ENCODE measurements at places on chromosomes 1 and 21. TPM values are rescaled to one million over a fixed set of nuclear protein-coding genes. Genes with fewer than 3 reads are reported as not detected.

DNA sequence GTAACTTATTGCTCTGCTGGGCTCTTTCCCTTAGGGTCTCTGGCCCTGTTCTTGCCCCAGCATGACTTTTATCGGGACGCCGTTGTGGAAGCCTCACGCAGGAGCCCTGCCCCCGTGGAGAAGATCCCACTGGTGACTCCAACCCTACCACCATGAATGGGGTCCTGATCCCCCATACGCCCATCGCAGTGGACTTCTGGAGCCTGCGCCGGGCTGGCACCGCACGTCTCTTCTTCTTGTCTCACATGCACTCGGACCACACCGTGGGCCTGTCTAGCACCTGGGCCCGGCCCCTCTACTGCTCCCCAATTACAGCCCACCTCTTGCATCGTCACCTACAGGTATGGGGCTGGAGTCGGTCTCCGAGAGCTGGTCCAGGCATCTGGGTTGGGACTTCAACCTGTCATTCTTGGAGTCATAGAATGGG lies 322 bp downstream of the DCLRE1B start:
- no peak for DNase-seq

RIPK4 gene
- 2.2 TPM for total RNA-seq

DNA sequence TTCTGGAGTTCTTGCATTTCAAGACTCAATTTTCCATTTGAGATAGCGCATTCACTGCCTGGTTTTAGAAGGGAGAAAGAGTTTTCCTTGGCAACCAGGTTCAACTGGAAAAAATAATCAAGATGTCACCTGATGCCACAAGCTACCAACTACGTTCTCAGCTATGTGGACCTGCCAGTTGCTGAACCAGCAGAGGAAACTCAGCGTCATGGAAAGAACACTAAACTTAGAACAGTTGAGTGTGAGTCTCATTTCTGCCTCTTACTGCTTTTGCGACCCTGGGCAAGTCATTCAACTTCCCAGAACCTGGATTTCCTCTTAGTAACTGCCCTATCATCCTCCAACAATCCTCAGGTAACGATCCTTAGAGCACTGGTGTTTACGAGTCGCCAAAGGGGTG lies 373.0 kb upstream of the ESRRG start:
- no peak for DNase-seq

PRRX1 gene
- 307 TPM for total RNA-seq

BSND gene
- not detected for total RNA-seq

GRCh38 chr1:10108948-10109708 lies 76.4 kb downstream of the UBE4B start:
- no peak for DNase-seq

GRCh38 chr1:18481921-18482701 lies 1.4 kb downstream of the KLHDC7A start:
- DNase-seq, result no peak

- DNase-seq, result no peak
These were observed 213.4 kb downstream of the USP25 start for GRCh38 chr21:15943009-15943666.

DNA sequence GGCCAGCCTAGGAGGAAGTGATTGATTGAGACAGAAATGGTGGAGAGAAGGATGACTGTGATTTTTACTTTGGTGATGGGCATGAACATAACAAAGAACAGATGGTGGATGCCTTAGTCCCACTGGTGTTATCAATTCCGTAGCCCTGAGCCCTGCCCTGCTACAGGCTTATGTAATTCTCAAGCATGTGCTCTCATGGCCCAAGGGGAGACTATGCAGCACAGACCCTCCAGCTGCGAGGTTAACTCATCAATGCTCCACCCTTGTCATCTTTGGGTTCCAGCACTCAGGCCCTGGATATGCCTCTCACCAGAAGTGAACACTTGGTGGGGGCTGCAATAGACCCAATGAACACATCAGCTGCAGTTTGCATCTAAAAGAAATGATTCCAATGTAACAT lies 62.7 kb upstream of the LRRC8D start:
- no peak for DNase-seq

C8A gene
- not detected for total RNA-seq

C1orf146 gene
- total RNA-seq, result not detected

DNA sequence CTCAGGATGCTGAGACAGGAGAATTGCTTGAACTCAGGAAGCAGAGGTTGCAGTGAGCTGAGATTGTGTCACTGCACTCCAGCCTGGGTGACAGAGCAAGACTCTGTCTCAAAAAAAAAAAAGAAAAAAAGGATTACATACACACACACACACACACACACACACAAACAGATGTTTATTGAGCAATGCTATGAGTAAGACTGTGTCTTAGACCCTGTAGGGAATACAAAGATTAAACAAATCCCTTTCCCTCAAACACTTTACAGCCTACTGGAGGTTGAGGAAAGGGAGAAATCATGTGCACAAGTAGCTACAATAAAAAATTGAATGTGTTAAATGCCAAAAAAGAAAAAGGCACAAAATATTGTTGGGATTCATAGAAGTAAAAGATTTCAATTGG lies 58.1 kb downstream of the RPAP2 start:
- no peak for DNase-seq

DNA sequence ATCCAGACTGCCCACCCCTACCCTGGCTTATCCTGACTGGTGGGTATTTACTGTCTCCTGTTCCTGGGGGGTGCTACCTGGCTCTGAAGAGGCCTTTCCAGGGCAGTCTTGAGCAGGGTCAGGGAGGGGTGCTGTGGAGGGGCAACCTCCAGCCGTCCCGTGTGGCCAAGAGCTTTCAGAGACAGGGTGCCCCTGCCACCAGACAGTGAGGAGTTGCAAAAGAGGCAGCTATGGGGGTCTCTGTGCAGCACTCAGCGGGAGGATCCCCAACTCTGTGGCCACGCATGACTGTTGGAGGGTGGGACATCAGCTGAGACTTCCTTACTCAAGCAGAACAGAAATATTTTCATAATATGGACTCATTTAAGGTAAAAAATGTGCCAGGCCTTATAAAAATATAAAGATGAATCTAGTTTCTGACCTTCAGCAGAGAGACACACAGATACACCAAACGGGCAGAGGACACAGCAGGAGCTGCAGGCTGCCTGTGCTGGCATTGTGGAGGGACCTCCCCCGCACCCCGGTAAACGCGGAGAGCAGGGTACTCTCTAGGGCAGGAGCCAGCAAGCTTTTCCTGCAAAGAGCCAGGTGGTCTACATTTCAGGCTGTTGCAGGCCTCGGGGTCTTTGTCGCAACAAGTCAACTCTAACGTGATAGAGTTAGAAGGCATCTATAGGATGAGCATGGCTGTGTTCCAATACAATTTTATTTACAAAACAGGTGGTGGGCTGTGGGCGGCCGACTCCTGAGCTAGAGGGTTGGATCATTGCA lies 252.6 kb downstream of the RHOU start:
- peak; percentile 49 for DNase-seq

TMEM125 gene
- not detected for total RNA-seq

GRCh38 chr21:29938776-29939103 lies 1.1 kb downstream of the GRIK1 start:
- no peak for DNase-seq

TMEM35B gene
- total RNA-seq, result 23.0 TPM

GRCh38 chr21:34522284-34522683 lies 10.3 kb upstream of the KCNE1 start:
- DNase-seq, result no peak

DNA sequence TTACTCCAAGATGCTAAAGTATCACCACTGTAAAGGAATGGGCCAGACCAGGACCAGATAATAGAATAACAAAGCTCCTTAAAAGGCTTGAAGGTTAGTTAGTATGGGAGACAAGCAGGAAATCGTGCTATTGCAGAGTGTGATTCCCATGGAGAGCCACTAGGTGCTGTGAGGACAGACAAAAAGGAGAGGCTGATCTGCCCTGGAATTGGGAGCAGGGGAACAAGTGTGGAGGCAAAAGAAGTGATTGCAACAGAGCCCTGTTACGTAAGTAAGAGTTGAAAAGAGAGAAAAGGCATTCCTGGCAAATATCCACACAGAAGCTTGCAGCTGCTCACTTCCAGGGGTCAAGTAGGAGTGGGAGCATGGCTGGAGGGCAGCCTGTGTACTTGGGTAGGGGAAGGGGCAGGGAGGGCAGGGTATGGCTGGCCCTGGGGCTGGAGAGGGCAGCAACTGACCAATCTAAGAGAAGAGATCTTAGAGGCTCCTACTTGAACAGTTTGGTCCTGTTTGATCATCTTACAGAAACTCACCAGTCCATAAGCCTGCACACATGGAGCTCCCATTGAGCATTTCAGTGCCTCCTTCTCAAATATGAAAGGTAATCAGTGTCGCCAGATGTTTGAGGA lies 207.7 kb upstream of the GJB5 start:
- DNase-seq, result no peak

DNA sequence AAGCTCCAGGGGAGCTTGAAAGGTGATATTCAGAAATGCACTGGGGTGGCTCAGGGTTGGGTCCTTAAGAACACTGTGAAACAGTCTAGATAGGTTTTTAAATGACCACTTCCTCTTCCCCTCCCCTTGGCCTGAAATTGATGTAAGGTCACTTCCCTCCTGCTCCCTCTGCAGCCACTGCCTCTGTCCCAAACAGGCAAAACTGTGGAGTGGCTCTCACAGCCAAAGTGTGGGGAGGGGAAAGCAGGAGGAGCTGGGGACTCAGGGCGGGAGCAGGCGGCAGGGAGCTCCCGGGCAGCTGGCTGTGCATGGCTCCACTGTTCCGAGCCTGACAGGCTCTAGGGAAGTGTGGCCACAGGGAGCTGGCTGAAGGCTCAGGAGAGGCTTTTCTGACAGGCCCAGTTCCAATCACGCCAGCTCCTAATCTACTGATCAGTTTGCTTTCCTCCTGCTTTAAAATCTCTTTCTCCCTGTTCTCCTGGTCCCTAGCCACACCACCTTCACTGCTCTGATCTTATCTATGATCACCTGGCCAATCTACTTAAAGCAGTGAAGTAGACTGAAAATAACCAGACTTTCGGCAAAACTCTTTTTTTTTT lies 5.1 kb upstream of the CSRP1 start:
- peak; percentile 84 for DNase-seq

DNA sequence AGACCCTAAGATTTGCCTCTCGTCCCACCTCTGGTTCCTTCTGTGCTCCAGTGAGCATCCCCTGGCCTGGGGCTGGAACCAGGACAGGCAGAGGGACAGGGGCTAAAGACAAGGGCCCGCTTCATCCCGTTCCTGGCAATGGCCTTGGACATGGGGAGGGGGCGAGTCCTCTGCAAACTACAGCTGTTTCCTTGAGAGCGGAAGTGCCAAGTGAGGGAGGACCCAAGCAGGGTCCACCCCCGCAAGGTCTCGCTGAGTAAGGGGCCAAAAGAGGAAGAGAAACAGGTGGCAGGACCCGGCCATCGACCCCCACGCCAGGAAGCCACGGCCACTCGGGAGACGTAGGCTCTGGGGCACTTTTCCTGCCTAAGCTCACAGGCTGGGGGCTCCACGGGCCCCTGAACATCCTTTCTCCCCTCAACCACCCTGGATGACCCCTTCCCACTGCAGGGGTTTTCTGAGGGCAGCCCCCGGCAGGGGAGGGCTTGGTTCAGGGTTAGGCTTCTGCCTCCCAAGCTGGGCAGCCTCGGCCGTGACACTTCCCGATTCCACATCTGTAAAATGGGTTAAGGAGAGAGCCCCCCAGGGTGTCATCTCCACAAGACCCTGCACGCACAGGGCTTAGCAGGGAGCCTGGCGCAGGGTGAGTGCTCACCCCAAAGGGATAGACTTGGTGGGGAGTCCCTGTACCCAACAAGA lies 17.9 kb upstream of the PLEKHG5 start:
- peak; percentile 70 for DNase-seq

GRCh38 chr1:171424494-171424893 lies 60.8 kb upstream of the PRRC2C start:
- DNase-seq, result no peak

DNA sequence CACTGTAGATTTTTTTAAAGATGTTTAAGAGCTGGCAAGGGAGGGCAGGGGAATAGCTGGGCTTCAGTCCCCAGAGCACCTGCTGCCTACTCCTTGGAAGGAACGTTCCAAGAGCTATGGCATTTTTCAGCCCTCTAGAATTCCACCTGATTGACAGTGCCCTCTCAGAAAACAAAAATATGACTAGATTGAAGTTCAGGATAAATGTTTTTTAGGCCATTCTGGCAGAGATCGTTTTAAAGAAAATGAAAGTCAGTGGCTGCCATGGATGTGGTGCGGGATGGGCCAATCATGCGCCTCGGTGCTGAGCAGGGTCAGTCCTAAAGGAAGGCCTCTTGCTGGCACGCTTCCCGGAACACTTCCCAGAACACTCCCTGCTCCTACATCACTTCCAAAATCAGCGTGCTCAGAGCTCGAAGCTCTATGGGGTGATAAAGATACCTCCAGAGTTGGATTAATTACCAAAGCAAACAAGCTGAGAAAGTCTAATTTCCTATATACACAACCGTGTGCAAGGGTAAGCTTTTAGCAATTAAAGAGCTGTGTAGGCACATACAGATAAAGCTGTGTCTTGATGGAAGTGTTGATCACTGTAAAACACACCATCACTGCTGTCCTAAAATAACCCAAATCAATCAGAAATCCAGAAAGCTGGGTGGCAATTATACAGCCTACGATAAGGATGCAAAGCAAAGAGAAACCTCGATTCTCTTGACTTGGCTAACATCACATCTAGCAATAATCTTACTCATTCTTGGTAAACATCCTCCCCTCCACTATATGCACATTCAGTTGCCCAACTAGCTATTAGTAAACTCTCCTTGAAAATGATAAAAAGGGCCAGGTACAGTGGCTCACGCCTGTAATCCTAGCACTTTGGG lies 34.6 kb downstream of the TGFBR3 start:
- peak; percentile 87 for DNase-seq

DNA sequence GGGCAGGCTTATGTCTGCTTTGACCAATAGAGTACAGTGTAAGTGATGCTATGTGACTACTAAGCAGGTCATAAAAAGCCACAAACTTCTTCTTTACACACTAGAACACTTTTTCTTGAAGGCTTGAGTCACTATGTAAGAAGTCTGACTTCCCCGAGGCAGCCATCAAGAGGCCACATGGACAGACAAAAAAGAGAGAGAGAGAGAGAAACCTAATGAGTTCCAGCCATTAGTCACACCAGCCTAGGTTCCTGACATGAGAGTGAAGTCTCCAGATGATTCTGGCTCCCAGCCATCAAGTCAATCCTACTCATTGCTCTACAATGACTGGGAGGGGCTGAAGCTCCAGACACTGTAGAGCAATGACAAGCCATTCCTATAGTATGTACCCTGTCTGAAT lies 101.4 kb downstream of the LHX9 start:
- peak; percentile 76 for DNase-seq

DNA sequence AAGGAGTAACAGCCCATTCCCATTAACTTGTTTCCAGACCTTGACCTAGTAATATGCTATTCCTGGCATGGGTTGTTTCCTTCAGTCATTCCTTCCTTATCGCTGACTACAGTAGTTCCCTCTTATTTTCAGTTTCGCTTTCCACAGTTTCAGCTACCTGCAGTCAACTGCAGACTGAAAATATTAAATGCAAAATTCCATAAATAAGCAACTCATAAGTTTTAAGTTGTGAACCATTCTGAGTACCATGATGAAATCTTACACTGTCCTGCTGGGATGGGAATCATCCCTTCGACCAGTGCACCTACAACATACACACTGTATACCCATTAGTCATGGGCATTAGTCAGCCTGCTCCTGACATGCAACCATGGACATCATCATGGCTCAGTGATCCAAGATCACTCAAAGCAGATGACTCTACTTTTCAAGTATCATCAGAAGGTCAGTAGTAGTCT lies 66.7 kb downstream of the CCDC30 start:
- peak; percentile 91 for DNase-seq

- DNase-seq, result no peak
These were observed 160.3 kb upstream of the ESRRG start for GRCh38 chr1:216883518-216883917.

All from osteoblast (primary cell).